HFF-Myc (cell line): ENCODE measurements at places on chromosomes 6 and 20.

DNA sequence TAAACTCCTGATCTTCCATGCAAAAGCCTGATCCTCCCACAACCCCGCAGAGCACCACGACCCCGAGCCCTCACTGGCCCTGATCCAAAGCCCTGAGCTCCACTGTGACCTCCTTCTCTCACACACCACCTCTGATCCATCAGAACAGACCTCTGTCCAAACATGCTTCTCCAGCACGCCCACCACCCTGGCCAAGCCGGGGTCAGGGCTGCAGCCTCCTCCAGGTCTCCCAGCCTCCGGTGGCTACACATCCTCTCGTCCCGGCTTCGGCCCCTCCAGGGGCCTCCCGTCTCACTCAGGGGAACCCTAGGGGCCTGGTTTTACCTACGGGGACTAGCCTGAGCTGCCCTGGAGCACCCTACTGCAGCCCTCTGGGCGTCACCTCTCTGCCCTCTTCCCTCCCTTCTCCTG is 49.1 kb downstream of the FOXF2 start:
- DNase-seq: no peak

GRCh38 chr20:58109918-58110635 is 118.4 kb downstream of the ANKRD60 start:
- DNase-seq: no peak

GRCh38 chr6:912871-913835 is 220.2 kb upstream of the EXOC2 start:
- DNase-seq: no peak

DNA sequence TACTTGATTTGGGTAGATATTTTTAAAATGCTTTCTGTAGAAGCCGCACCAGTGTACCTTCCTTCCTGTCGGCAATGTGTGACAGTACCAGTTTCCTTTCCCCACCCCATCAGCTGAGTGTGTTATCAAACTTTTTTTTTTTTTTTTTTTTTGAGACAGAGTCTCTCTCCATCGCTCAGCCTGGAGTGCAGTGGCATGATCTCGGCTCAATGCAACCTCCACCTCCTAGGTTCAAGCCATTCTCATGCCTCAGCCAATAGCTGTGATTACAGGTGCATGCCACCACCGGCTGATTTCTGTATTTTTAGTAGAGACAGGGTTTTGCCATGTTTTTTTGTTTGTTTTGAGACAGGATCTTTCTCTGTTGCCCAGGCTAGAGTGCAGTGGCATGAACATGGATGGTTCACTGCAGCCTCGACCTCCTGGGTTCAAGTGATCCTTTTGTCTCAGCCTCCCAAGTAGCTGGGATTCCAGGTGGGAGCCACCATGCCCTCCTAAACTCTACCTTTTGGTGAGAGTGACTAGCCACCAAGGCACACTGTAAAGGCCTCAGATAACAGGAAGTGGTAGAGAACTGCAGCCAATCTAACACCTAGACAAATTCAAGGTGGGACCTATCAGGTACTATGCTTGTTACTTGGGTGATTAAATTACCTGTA is 26.5 kb upstream of the ZBTB22 start:
- no peak for DNase-seq

DNA sequence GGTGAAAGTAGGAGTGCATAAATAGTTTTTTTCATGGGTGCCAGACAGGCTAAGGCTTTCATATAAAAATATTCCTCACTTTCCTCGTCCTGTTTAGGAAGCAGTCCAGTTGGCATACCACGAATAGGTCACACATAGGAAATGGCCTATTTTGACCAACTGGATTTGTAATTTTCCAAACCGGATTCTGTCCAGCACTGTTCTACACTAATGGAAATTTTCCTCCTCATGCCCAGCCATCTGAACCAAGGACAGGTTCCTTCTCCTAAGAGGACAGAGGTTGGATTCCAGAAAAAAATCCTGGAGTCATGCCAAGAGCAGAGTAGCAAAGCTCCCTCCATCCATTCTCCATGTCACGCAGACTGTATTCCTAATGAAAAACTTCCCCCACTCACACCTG is 43.1 kb downstream of the PANK2 start:
- no peak for DNase-seq

DNA sequence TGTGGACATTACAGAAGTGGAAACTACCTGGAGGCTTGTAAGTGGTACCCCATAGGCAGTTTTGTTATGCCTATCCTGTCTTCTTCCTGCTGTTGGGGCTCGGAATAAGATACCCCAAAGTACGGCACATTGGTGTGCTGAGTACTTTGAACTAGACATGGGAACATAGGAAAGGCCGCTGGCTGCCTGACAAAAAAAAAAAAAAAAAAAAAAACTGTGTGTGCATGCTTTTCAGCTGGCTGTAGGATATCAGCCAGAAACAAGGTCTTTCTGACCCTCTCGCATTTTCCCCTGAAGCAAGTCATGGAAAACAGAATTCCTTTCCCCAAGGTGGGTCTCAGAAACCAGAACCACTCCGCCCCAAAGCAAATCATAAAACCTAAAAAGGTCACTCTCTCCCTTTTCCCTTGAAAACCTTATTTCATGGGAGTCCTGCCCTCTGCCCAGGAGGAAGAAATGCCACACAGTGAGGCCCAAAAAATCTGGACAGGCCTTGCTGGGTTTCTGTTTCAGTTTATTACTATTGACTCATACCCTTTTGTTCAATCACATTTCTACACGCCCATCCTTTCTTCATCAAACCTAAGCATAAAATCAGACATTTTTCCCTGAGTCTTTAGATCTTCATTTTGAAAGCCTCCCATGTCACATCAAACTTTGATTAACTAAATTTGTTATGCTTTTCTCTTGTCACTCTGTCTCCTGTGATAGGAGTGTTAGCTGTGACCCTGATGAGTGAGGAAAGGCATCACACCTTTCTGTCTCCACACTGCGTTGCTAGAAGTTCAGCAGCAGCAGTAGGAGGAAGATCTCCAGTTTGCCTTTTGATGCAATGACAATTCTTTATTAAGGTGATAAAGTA is 17.2 kb downstream of the SLC2A12 start:
- no peak for DNase-seq

- no peak for DNase-seq
Measured at GRCh38 chr6:36329798-36330291, 6.8 kb downstream of the BNIP5 start.

DNA sequence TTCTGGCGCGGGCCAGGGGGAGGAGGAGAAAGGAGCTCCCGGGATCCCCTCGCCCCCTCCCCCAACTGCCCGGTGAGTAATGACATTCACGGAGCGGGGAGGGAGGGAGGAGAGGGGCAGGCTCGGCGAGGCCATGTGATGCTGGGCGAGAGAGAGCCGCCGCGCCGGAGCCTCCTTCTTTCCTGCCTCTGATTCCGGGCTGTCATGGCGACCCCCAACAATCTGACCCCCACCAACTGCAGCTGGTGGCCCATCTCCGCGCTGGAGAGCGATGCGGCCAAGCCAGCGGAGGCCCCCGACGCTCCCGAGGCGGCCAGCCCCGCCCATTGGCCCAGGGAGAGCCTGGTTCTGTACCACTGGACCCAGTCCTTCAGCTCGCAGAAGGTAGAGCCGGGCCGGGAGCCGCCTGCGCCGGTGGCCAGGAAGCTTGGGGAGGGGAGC is at the start of gene GDAP1L1:
GDAP1L1 (plus strand) TSS at position 178 of the 441 bp plus-strand sequence; CDS start at position 205, 27 bp downstream.
- DNase-seq: no peak

DNA sequence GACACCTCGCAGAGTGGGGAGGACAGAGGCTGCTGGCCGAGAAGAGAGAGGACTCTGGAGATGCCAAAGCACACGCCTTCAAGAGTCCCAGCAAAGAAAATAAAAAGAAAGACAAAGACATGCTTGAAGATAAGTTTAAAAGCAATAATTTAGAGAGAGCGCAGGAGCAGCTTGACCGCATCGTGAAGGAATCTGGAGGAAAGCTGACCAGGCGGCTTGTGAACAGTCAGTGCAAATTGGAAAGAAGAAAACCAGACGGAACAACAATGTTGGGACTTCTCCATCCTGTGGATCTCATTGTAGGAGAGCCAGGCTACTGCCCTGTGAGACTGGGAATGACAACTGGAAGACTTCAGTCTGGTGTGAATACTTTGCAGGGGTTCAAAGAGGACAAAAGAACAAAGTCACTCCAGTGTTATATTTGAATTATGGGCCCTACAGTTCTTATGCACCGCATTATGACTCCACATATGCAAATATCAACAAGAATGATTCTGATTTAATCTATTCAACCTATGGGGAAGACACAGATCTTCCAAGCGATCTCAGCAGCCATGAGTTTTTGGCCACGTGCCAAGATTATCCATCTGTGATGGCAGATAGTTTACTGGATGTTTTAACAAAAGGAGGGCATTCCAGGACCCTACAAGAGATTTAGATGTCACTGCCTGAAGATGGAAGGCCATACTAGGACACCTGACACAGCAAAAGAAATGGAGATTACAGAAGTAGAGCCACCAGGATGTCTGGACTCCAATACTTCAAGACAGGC is 52.2 kb downstream of the REV3L start:
- no peak for DNase-seq
